NCI-H1694 (cell line): ENCODE measurements at places on chromosomes 3 and 15.

GRCh38 chr3:54349231-54349652, 226.9 kb downstream of the CACNA2D3 start:
- DNase-seq, result peak; percentile 0

DNA sequence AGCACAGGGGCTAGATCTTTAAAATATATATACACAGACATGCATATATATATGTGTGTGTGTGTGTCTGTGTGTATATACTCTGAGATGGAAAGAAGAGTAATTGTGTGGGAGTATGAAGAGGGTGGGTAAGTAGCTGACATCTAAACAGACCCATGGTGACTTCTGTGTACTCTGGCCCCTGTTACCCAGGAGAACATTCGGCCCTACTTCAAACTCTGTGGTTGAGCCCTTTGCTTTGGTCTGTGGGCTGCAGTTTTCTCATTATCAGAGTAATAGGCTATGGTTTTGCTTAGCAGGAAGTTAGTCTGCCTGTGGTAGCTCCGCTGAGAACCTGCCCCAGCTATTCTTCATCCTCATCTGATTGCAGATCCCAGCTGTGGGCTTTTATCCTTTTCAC, 141.4 kb downstream of the RBPMS2 start:
- no peak for DNase-seq

- no peak for DNase-seq
Observed at GRCh38 chr3:39313289-39313688, 16.2 kb upstream of the CCR8 start.

DNA sequence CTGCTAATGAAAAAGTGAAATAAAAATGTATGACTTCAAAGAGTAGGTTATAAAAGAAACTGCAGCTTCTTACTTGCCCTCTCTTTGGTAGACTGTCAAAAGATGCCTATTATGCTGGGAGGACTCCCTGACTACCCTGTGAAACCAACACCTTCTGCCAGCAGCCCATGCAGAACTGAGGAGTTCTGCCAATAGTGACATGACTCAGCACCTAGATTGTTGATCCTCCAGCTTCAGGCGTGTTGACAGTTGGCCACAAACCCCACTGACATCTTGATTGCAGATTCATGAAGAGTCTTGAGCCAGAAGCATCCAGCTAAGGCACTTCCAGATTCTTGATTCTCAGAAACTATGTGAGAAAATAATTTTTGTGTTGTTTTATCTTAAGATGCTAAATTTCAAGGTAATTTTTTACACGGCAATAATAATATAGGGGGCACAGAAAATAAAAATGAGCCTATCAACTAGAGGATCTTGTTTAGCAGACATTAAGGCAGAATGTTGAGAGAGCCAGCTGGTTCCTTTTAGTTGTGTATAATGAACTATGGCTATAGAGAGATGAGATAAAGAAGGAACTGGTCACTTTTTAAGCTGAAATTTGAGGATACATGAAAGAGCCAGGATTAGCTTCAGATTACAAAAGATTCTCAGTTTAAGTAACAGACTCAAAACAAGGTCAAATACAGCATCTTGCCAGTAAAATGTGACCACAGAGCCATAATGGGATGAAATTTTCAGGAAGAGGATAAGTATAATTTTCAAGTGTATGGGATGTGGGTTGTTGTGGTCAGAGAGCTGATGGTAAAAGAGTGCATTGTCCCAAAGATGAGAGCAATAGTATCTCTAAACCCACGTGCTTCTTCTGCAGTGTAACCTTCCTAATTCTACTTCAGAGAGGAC, 588.7 kb upstream of the CBLB start:
- DNase-seq, result peak; percentile 56

DNA sequence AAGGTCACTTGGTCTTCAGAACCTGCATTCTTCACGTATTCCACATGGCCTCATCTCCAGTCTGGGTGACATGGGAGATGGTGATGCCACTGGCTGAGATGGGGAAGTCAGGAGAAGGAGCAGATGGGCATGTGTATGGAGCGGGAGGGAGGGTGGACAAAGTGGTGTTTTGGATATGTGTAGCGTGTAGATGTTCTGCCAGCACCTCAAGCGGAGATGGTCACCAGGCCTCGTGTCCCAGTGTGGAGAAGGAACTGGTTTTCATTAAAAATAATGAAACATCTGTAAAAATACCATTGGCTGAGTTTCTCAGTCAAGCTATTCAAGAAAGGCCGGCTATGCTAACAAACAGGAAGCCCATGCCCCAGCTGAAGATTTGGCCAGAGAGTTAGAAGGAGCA, 26.2 kb downstream of the LARP6 start:
- no peak for DNase-seq

GRCh38 chr3:51975852-51976549, 1.1 kb downstream of the ABHD14A start:
- DNase-seq, result no peak

DNA sequence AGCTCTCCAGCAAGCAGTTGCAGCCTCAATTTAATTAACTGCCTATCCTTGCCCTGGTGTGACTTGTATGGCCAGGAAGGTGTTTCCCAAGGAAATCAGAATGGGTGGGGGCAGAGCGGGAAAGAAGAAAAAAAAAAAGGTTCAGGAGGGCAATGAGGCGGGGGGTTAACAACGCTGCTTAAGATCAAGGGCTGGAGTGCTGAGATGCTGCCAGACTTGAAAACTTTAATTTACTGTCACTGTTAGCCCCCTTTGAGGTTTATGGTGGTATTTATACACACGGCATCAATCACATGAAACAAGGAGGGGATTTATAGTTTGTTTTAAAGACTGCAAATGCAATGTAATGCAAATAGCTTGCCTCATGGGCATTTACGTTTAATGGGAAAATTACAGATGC, 319.4 kb upstream of the NR2F2 start:
- DNase-seq, result no peak

DNA sequence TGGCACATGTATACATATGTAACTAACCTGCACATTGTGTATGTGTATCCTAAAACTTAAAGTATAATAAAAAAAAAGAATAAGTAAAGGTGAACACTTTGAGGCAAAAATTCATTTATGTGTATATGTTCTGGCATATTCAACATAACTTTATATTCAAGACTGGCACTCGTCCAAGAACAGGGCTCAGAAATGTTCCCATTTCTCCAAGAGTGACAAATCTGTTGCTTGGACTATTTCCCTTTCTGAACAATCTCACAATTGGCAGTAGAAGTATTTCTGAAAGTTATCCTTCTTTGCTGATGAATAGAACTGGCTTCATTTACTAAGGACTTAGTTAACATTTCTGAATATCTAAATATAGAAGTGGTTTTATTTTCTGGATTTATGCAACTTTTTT, 212.8 kb downstream of the ADAMTSL3 start:
- no peak for DNase-seq

- no peak for DNase-seq
Observed at GRCh38 chr3:165466856-165467255, 270.7 kb upstream of the SLITRK3 start.

GRCh38 chr3:44339181-44340057, 853 bp downstream of the TCAIM start:
- no peak for DNase-seq
